Hematopoietic multipotent progenitor cell treated with erythropoietin and hydrocortisone succinate and interleukin-3 and kit ligand, for 17 days (in vitro differentiated cells): ENCODE measurements at places on chromosomes 12 and 14.

DNA sequence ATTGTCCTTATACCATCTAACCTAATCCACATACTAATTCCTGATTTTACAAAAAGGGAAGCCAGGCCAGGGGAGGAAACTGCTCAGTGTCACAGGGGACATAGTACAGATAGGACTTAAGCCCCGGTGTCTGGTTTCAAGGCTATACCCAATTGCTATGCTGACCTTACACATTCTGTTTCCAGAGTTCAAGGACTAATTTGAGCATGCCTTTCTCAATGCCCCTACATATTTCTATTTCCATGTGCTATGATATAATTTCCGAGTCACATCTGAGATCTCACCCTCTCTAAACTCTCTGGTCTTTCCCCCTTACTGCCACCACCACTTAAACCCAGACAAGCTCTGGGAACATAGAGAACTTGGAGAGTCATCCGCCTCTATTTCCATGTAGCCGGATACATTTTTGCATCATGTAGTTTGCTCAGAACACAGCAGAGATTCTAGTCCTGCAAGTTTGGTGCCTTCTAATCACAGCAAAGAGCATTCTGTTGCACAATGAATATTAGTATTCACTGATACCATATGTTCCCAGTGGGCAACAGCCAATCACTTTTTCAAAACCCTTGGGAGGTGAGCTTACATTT is 34.2 kb downstream of the PPM1H start:
- DNase-seq = no peak

- DNase-seq = no peak
These were observed 25.5 kb upstream of the LDHB start for GRCh38 chr12:21683115-21683514.

DNA sequence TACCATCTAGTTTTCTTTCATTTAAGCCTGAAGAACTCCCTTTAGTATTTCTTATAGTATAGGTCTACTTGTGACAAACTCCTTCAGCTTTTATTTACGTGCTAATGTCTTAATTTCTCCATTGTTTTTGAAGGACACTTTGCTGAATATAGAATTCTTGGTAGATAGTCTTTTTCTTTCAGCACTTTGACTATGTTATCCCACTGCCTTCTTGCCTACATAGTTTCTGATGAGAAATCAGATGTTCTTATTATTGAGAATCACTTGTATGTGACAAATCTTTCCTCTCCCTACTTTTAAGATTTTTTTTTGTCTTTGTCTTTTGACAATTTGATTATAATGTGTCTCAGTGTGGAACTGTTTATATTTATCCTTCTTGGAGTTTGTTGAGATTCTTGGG is 5.1 kb upstream of the MIS18BP1 start:
- DNase-seq = no peak

GRCh38 chr14:95292660-95293425 is 26.9 kb downstream of the CLMN start:
- no peak for DNase-seq

DNA sequence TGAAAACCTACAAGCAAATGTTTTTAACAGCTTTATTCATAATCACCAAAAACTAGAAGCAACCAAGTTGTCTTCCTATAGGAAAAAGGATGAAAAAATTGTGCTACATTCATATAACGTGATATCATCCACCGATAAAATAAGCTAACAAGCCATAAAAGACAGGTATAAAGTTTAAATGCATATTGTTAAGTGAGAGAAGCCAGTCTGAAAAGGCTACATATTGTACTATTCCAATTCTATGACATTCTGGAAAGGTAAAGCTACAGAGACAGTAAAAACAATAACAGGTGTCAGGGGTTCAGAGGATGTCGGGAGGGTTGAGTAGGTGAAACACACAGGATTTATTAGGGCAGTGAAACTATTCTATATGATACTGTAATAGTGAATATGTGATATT is 22.7 kb downstream of the CDKL1 start:
- DNase-seq = no peak

GRCh38 chr14:24982472-24983155 is 67.3 kb downstream of the STXBP6 start:
- no peak for DNase-seq

- DNase-seq = no peak
These were observed 40.9 kb downstream of the CDK17 start for GRCh38 chr12:96359328-96359727.

DNA sequence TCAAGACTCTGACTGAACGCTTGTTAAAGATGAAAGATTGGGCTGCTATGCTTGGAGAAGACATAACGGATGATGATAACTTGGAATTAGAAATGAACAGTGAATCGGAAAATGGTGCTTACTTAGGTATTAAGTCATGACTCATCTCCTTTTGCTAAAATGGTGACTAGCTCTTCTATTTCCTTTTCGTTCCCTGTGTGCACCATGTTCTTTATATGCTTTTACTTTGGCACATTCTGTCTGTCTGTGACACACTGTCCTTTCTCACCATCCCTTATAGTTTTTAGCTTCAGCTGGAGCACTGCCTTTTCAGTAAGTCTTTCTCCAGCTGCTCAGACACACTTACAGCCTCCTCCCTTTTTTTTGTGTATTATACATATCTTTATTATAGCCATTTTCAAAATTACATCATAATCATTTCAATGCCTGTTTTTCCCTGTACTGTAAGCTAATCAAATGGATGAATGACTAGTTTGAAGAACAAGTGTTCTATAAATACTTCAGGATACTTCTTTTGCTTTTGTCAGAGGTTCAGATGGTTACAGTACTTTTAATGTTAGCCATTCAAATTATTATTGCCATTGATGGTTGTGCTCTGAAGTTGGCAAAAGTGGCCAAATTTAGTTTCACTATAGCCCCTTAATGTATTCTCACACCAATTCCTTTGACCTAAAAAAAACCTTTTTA is 68.6 kb downstream of the MIA2 start:
- no peak for DNase-seq

GRCh38 chr14:102824832-102825231 is 47.6 kb downstream of the TRAF3 start:
- no peak for DNase-seq

DNA sequence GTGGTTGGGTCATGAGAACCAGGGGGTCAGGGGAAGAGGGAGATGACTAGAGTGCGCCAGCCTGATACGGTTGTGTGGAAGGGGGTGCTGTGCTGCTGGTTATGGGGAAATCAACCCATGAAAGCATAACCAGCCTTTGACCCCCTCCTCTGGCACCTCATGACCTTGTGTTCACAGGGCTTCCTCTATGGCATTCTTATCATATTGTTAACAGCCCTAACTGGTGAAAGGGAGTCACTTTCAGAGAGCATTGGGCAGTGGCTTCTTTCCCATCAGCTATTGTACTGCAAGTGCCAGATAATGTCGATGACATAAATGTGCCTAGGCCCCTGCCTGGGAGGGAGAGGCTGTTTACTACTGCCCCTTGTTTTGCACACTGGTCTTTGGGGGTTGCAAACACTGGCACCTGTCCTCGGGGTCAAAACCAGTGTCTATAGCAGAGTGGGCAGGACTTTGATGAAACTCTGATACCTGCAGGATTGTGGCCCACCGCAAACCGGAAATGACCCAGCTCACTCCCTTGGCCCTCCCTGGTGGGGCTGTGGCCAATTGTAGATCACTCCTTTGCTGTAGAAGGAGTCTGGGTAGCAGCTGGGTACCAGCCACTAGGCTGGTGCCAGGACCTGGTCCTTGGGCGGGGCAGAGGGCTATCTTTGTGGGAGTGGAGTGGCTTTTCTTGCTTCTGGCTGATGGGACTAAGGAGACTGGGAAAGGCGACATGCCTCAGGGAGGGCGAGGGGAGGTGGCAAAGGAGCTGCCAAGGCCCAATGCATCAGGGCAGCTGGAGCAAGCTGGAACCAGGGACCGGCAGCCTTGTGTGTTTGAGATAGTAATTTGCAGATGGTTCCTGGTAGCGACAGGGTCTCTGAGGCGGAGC is 634 bp upstream of the TMEM63C start:
- no peak for DNase-seq

GRCh38 chr14:99093532-99094517 is 178.2 kb downstream of the BCL11B start:
- no peak for DNase-seq

GRCh38 chr12:442235-442884 is 17.4 kb upstream of the B4GALNT3 start:
- DNase-seq = peak; percentile 74

DNA sequence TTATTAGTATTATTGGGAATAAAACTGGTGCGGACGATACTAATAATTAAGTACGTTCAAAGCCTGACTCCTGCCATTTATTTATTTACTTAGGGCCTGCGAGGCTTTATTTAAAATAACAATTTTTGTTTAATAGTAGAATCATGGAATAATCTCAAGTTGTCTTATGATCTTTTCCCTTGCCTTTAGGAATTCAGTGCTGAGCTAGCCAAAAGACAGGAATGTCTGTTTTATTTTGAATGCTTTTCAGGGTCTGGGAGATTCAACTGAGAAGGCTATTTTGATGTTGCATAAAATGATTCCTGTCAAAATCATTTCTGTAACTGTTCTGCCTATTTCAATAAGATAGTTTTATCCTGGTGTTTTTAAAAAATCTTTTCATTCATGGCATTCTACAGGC is 489.8 kb downstream of the EGLN3 start:
- DNase-seq = no peak

- no peak for DNase-seq
These were observed 3.5 kb downstream of the XRCC3 start for GRCh38 chr14:103711516-103712431.

DNA sequence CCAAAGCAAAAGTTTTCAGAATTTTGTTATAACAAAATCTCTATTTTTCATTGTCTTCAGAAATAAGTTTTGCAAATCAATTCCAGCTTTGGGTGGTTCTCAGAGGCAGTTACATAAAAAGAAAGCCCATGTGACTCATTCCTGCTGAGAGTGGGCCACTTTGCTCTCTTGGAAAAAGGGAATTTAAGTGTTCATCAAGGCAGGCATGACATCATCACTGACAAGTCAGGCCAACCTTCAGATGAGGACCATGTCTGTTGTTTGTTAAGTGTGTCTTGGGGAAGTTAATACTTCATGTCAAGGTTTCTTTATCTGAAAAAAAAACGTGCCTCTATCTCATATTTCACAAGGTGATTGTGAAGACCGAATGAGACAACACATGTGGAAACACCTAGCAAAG is 519.8 kb upstream of the TMPO start:
- no peak for DNase-seq

DNA sequence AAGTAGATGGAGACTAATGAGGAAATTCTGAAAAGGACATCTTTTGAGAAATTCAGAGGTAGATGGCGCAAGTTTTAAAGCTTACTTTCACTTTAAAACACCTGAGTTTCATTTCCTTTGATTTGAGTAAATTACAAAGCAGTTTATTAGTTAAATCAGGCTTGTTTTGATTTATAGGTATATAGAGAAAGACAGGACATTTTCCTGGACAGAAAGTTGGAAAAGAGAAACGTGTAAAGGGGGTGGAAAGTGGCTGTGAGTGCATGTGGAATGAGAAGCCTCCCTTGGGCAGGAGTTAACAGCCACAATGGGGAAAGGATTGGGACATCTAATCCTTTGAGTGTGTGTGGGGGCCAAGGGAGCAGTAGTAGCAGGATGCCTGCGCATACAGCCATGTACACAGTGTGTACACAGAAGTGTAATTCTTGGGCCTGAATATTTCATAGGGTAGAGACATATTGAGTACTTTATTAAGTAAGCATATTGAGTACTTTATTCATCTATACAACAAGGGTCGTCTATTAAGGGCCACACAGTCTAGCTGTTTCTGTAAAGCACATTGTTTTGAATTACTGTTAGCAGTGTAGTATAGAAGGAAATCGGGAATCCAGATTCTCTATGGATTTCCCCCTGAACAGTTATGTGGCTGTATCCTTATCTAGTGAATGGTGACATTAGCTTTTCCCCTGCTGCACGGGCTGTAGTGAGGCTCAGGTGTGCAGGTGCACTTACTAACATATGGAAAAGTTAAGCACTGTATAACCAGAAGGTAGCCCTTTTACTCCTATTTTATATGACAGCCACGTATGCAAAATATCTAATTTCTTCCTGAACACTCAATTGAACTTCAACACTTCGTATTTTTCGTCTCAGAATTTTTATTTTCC is 19.1 kb downstream of the MARK3 start:
- peak; percentile 24 for DNase-seq

GRCh38 chr14:94406910-94407309 is 18.5 kb upstream of the SERPINA1 start:
- no peak for DNase-seq

- no peak for DNase-seq
These were observed 3.3 kb downstream of the NKX2-1 start for GRCh38 chr14:36516719-36517241.

GRCh38 chr14:106109337-106109736 is 583.0 kb downstream of the TMEM121 start:
- DNase-seq = no peak
